ENCODE measurements at places on chromosomes 6 and 20. TPM values are rescaled to one million over a fixed set of nuclear protein-coding genes. Genes with fewer than 3 reads are reported as not detected.

DNA sequence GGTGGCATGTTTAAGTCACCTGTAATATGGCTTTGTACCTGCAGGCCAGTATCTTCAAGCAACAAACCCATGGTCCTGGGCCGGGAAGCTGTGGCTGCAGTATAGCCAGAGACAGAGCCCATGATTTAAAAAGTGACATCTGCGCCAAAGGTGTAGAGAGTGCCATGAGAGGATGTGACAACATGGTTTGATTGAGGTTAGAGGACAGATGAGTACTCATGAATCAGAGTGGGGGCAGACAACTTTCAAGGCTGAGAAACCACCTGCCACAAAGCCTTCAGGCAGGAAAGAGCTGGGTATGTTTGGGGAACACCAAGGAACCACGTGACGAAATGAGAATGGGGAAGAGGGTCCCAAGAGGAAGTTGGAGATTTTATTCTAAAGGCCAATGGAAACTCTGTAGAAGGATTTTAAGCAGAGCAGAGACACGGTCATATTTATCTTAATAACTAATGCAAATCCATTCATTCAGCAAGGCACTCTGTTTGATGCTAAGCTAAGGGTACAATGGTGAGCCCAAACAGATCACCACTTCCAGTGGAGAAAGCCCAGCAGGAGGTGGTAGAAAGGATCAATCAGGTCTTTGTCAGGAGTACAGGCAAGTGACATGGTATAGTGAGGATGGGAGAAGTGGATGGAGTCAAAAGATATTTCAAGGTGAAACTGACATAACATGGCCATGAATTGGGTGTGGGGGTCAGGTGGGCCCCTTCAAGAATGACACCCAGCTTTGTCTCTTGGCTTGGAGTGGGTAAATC, 3.4 kb upstream of the MICAL1 start:
- H3K4me1 ChIP-seq, result peaks cover 7% of the 10 kb centered on the region
- no peak overlapping the region for H3K4me3 ChIP-seq
- DNase-seq, result no peak
- H3K36me3 ChIP-seq, result no peaks in the 10 kb centered on the region

- no peak overlapping the region for H3K27ac ChIP-seq
- peak; percentile 84 for DNase-seq
- H3K4me3 ChIP-seq, result no peak overlapping the region
- H3K36me3 ChIP-seq, result no peaks in the 10 kb centered on the region
Measured at GRCh38 chr20:38201356-38201755, 36.3 kb upstream of the TGM2 start.

DNA sequence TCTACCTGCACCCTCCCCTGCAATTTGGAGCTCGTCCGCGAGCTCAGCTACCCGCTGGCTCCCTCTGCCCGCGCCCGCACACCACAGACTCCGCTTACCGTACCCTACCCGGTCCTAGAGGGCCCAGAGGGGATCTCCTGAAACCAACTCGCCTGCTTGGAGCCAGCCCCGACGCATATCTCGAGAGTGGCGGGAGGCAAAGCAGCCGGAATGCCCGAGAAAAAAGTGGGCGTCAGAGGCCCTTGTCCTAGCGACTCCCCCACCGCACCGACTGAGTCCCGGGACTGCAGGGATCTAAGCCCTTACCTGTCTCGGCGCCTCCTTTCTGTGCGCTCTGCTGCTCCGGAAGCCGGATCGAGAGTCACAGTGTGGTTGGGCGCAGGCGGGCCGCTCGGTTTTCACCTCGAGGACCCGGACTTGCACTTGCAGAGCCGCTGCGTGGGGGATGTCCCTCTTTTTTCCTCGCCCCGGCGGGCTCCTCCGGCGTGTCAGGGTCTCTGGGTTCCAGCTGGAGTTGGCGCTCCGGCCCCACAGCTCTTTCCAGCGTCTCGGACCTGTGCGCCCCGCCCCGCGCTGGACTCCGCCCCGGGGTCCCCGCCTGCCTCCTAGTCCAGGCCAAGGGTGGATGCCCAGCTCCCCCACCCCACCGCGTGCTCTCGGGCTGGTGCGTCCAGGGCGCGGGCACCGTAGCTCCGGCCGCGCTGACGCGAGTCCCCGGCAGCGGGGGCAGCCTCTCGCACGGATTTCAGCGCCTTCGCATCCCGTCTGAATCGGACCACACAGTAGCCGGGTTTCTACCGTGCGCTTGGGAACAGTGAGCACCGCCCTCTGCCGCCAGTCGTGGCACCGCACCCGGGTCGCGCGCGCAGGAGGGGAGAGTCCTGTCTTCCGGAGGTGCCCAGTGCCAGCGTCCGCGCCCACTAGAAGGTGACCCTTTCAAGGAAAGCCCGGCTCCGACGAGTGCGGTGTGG, at the start of gene PROKR2:
Gene PROKR2 (minus strand): TSS at position 767 of the 971 bp plus-strand sequence. CDS start 2,585 bp downstream, outside the sequence.
- no peak within 1 kb of the TSS for H3K27ac ChIP-seq
- H3K4me3 ChIP-seq, result no peak within 1 kb of the TSS
- no peaks in the 10 kb centered on the region for H3K36me3 ChIP-seq
- H3K27me3 ChIP-seq, result peaks cover 13% of the 10 kb centered on the region

DNA sequence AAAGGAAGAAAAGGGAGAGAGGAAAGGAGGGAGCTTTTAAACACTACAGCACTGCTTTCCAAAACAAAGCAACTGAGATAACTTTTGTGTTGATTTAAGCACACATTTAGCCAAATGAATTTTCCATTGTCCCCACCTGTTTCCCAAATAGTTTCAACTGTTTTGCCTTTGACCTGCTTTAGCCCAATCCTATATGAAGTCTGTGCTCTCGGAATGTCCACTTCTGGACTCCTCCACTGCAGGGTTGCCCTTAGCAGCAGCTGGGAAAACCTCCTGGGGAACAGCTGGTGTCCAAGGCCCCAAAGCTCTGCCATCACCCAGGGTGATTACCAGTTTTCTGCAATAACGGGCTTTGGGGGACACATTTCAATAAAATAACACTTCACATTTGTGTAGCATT, 44.9 kb upstream of the PKHD1 start:
- no peak overlapping the region for H3K27ac ChIP-seq
- no peak overlapping the region for H3K4me3 ChIP-seq
- peaks cover 2% of the 10 kb centered on the region for H3K27me3 ChIP-seq
- no peak for DNase-seq
- H3K36me3 ChIP-seq, result no peaks in the 10 kb centered on the region
- no peaks in the 10 kb centered on the region for H3K4me1 ChIP-seq

DNA sequence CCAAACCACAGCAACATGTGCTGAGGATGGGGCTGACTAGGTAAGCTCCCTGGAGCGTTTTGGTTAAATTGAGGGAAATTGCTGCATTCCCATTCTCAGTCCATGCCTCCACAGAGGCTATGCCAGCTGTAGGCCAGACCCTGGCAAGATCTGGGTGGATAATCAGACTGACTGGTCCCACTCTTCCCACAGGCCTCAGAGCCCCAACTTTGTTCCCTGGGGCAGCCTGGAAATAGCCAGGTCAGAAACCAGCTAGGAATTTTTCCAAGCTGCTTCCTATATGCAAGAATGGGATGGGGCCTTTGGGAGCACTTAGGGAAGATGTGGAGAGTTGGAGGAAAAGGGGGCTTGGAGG, 1.5 kb upstream of the VEGFA start:
- H3K4me3 ChIP-seq, result no peak overlapping the region
- DNase-seq, result no peak
- H3K36me3 ChIP-seq, result no peaks in the 10 kb centered on the region
- H3K27me3 ChIP-seq, result no peaks in the 10 kb centered on the region

GRCh38 chr20:17663040-17663399, 19.0 kb downstream of the RRBP1 start:
- no peaks in the 10 kb centered on the region for H3K27me3 ChIP-seq
- no peak for DNase-seq
- peaks cover 12% of the 10 kb centered on the region for H3K36me3 ChIP-seq
- H3K27ac ChIP-seq, result peak overlapping the region; percentile 61

DNA sequence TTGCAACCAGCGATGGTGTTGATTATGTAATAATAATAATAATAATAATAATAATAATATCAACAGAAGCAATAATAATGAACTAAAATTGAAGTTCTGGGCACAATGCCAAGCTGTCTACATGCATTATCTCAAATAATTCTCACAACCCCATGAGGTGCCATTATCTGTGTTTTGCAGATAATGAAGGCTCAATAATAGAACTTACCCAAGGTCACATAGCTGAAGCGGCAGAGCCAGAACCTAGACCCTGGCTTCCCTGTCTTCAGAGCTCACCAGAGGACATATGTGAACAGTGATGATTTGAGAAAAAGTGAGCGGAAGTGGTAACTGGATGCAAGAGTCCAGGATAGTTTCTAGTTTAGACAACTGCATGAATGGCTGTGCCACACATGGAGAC, 91.0 kb downstream of the HIVEP1 start:
- H3K4me1 ChIP-seq, result no peaks in the 10 kb centered on the region
- no peaks in the 10 kb centered on the region for H3K27me3 ChIP-seq
- no peak overlapping the region for H3K27ac ChIP-seq
- H3K36me3 ChIP-seq, result no peaks in the 10 kb centered on the region

GRCh38 chr20:48538058-48538825, 289.6 kb downstream of the PREX1 start:
- no peak overlapping the region for H3K27ac ChIP-seq
- no peak for DNase-seq
- H3K27me3 ChIP-seq, result no peaks in the 10 kb centered on the region

GRCh38 chr6:131694832-131695426, 6.3 kb downstream of the OR2A4 start:
- H3K27me3 ChIP-seq, result no peaks in the 10 kb centered on the region
- H3K4me1 ChIP-seq, result no peaks in the 10 kb centered on the region
- no peak overlapping the region for H3K4me3 ChIP-seq
- peak; percentile 58 for DNase-seq

- no peaks in the 10 kb centered on the region for H3K36me3 ChIP-seq
- no peaks in the 10 kb centered on the region for H3K4me1 ChIP-seq
- peak; percentile 67 for DNase-seq
Measured at GRCh38 chr20:53559816-53560215, 33.8 kb downstream of the ZNF217 start.

DNA sequence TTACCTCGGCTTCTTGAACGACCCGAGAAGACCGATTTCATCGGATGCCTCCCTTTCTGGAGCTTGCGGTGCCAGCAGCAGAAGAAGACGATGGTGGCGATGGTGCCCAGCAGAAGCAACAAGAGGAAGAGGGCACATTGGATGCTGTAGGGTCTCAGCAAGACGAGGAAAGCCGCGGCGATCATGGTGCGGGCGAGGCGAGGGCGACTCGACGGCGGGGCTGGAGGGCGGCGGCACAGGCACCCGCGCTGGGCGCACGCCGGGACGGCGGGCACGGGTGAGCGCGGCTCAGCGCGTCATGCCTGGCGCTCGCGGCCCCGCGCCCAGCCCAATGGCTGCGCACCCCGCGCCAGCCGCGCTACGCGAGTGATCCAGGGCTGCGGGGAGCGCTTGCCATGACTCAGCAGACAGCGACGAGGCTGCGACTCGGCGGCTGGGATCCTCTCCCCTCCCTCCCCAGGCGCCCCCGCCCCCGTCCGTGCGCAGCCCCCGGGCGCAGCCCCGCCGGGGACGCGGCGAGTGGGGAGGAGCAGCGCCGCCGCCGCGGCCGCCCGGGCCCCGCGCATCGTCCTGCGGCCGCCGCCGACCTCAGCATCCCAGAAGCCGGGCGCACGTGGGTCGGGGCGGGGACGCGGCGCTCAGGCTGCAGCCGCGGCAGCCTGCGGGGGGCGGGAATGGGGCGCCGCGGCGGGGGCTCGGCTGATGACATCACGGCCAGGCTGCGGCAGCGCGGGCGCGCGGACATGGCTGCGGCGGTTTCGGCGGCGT, at the start of gene BEND6:
Gene BEND6 (plus strand): TSS at position 705 of the 768 bp plus-strand sequence. CDS start 26,704 bp downstream, outside the sequence.
- peak; percentile 89 for DNase-seq
- H3K27ac ChIP-seq, result peak within 1 kb of the TSS; percentile 99
- no peaks in the 10 kb centered on the region for H3K27me3 ChIP-seq
- peak within 1 kb of the TSS; percentile 97 for H3K4me3 ChIP-seq
- H3K36me3 ChIP-seq, result no peaks in the 10 kb centered on the region

GRCh38 chr6:33118525-33119123, 42.8 kb downstream of the HLA-DPB1 start:
- no peaks in the 10 kb centered on the region for H3K4me1 ChIP-seq
- peak; percentile 66 for DNase-seq
- no peak overlapping the region for H3K27ac ChIP-seq
- H3K4me3 ChIP-seq, result no peak overlapping the region

GRCh38 chr6:106186172-106186571, 100.0 kb downstream of the PRDM1 start:
- H3K27me3 ChIP-seq, result no peaks in the 10 kb centered on the region
- no peak overlapping the region for H3K4me3 ChIP-seq
- H3K36me3 ChIP-seq, result no peaks in the 10 kb centered on the region
- no peak overlapping the region for H3K27ac ChIP-seq
- no peak for DNase-seq
- peaks cover 6% of the 10 kb centered on the region for H3K4me1 ChIP-seq

GRCh38 chr6:3946778-3947177, 97.6 kb downstream of the FAM50B start:
- H3K27me3 ChIP-seq, result peaks cover 4% of the 10 kb centered on the region
- H3K27ac ChIP-seq, result no peak overlapping the region
- no peak overlapping the region for H3K4me3 ChIP-seq

- no peak for DNase-seq
- H3K4me3 ChIP-seq, result no peak overlapping the region
- H3K27ac ChIP-seq, result no peak overlapping the region
- H3K27me3 ChIP-seq, result no peaks in the 10 kb centered on the region
- no peaks in the 10 kb centered on the region for H3K4me1 ChIP-seq
- no peaks in the 10 kb centered on the region for H3K36me3 ChIP-seq
Measured at GRCh38 chr6:155740781-155741399, 285.3 kb upstream of the NOX3 start.

- no peaks in the 10 kb centered on the region for H3K4me1 ChIP-seq
- no peak for DNase-seq
- no peak overlapping the region for H3K27ac ChIP-seq
- H3K36me3 ChIP-seq, result no peaks in the 10 kb centered on the region
- no peaks in the 10 kb centered on the region for H3K27me3 ChIP-seq
- H3K4me3 ChIP-seq, result no peak overlapping the region
Measured at GRCh38 chr6:119879731-119880130, 530.2 kb upstream of the MAN1A1 start.

- H3K36me3 ChIP-seq, result peaks cover 5% of the 10 kb centered on the region
Measured at GRCh38 chr20:61976644-61977418, 88.8 kb downstream of the TAF4 start.

DNA sequence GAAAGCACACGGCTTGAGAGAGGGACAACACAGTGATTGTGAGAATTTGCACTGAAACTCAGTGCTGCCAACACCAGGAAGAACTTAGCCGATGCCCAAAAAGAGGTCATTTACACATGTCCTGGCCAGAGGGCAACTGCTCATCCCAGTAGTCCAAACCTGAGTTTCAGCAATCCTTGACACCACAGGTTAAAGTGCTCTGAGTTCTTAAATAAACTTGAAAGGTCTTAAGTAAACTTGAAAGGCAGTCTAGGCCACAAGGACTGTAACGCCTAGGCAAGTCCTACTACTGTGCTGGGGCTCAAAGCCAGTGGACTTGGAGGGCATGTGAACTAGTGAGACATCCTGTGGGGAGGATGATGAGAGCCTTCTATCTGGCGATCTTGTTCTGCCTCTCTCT, 14.1 kb downstream of the SNX14 start:
- peaks cover 16% of the 10 kb centered on the region for H3K4me1 ChIP-seq
- H3K36me3 ChIP-seq, result no peaks in the 10 kb centered on the region
- no peak overlapping the region for H3K27ac ChIP-seq
- DNase-seq, result no peak
- no peaks in the 10 kb centered on the region for H3K27me3 ChIP-seq

MYB gene
- polyA plus RNA-seq, result 0.16 TPM

SH3BGRL2 gene
- 1.5 TPM for polyA plus RNA-seq

TMEM14B gene
- 109 TPM for polyA plus RNA-seq

BTN1A1 gene
- polyA plus RNA-seq, result not detected

PROKR2 gene
- polyA plus RNA-seq, result not detected

ABHD16B gene
- polyA plus RNA-seq, result not detected

KIF25 gene
- not detected for polyA plus RNA-seq

PRICKLE4 gene
- 0.19 TPM for polyA plus RNA-seq

MAP3K5 gene
- polyA plus RNA-seq, result 20.4 TPM

CNKSR3 gene
- 9.7 TPM for polyA plus RNA-seq

All from fibroblast of lung (primary cell).